Inflammatory macrophage (primary cell): ENCODE measurements at places on chromosomes 3 and 15.

DNA sequence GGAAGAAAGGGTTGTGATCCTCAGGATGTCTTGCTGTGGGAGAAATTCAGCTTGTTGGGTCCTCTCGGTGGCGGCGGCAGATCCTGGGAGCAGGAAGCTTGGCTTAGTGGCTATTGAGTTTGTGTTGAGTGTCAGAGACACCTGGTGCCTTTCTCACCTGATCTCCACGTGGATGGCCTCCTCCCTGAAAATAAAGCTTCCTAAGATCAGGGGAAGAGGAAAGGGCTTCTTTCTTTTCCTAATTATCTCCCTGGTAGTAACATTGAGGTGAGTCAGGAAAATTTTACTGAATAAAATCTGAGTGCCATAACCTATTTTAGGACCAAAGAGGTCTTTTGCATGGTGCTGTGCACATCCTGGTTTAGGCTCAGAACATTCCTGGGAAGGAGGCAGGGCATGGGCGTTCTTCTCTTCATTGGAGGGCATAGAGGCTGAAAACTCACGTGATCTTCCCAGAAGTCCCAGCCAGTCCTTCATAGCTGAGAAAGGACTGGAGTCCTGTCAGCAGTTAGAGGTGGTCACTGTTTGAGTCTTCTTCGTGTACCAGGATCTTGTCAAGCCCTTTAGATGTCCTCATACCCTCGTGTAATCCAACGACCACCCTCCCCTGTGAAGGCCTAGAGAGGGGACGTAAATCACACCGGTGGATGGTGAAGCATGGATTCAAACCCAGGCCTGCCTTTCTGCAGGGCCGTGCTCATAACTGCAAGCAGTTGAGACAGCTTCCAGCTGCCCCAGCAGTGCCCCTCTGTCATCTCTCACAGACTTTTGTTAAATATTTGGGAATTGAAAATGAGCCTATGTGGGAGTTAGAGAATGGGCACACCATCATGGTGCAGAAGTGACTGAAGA, 1.1 kb downstream of the CMTM8 start:
- no peak for DNase-seq

GRCh38 chr3:132232231-132232792, 84.9 kb upstream of the ACP3 start:
- DNase-seq = no peak

- no peak for DNase-seq
Measured at GRCh38 chr3:175349168-175349567, 490.0 kb downstream of the NAALADL2 start.

DNA sequence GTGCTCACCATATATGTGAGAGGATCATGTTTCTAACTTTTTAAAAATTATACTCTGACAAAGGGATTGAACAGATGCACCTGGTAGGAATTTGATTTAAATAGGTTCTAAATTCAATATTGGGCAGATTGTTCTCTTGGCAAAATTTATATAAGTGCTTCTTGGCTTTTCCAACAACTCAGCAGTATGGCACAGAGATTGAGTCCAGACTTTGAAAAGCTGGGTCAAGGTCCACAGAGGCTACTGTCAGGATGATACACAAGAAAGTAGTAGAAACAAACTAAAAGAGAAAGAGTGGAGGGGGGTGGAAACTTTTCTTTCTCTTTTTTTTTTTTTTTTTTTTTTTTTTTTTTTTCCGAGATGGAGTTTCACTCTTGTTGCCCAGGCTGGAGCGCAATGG, 203.2 kb upstream of the ADAMTS9 start:
- no peak for DNase-seq
